ENCODE measurements at places on chromosomes 16 and 17.

DNA sequence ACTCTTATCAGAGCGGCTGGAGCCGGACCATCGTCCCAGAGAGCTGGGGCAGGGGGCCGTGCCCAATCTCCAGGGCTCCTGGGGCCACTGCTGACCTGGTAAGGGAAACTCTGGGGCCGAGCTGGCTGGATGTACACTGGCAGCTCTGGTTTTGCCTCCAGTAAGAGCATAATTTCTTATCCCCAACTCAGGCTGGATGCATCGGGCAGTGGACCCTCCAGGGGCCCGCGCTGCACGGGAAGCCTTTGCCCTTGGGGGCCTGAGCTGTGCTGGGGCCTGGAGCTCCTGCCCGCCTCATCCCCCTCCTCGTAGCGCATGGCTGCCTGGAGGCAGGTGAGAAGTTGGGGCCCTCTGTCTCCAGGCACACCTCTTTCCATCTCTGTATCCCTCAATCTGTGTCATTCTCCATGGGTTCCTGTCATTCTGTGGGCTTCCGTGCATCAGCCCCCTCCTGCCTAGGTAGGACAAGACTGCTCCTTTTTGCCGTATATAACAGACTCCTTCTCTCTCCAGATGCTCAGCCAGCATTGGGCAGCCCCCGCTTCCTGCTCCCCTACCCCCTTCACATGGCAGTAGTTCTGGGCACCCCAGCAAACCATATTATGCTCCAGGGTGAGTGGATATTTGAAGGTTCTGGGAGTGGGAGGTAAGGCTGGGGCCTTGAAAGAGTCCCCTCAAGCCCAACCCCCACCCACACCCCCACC is 9.4 kb upstream of the TMEM88 start:
- DNase-seq: no peak

- DNase-seq: peak; percentile 78
Observed at GRCh38 chr17:40615068-40615840, 32.4 kb downstream of the SMARCE1 start.

GRCh38 chr17:16178836-16179235 is 36.5 kb downstream of the NCOR1 start:
- DNase-seq: peak; percentile 11

GRCh38 chr17:36509272-36509985 is 22.9 kb downstream of the ZNHIT3 start:
- DNase-seq: no peak

DNA sequence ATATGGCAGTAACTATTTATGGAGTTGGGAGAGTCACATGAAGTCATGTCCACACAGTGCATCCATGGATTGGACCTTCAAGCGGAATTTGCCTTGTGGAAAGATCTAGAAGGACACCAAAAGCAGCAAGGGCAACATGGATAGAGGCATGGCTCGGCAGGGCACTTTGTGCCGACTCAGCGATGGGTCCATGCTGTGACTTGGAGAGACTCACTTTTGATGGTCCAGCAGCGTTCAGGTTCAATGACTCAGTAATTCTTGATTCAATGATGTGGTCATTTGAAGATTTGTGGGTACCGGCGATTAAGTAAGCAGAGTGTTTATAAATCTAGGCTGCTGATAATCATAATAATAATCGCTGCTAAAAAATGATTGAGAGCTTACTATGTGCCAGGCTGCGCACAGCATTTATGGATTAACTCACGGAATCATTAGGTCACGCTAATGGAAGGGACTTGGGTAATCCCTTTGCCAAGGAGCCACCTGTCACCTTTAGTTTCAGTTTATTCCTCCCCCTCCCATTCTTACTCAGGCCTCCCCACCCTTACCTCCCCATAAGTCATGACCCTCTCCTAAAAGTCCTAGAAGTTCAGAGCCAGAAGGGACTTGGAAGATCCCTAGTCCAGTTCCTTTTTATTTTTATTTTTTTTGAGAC is 127.5 kb upstream of the CRHR1 start:
- no peak for DNase-seq

DNA sequence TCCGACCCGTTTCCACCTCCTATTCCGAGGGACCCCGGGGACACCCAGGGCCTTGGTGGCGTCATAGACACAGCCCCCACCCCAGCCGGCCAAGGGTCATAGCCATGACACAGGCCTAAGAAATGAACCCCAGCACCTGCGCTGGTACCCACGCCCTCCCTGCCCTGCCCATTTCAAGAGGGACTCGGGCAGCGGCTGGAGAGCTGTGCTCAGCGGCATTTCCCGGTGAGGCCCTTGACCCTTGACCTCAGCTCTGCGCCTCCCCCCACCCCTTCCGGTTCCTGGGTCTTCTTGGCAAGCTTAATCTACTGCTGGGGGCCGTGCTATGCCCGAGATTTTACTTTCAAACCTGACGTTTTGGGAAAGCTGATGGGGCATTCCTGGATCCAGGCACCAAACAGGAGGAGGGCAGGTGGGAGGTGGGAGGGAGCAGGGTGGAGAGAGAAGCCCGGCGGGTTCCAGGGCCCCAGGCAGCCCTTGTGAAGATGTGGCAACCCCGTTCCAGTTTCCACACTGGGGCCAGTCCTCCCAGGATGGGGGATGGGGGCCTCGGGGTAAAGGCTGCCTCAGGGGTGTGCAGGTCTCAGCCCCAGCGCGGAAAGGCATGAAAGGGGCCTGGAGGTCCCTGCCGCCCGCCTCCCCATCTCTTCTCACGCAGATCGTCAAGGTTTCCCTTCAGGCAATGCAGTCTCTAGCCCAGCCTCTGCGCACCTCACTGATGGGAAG is at the start of gene SLC22A31:
SLC22A31 (minus strand) TSS at position 414 of the 726 bp plus-strand sequence; CDS start at position 378, 36 bp downstream.
- no peak for DNase-seq

- peak; percentile 99 for DNase-seq
Observed at GRCh38 chr17:82845163-82845807, 5.5 kb upstream of the ZNF750 start.

DNA sequence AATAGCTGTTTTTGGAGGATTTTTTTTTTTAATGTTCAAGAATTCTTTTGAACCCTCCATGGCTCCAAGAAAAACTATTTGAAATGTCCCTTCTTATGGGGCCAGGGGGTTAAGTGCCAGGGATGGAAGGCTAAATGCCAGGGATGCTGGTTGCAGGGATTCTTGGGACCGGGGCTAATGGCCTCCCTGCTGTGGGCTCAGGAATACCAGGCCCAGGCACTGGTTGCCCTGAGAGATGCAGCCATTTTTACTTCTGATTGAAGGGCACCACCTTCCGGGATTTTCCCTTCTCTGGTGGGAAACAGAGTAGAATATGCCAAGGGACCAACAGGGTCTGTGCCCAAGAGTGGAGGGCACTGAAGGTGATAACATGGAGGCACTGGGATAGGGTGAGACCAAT is 10.9 kb upstream of the KAT7 start:
- DNase-seq: no peak

DNA sequence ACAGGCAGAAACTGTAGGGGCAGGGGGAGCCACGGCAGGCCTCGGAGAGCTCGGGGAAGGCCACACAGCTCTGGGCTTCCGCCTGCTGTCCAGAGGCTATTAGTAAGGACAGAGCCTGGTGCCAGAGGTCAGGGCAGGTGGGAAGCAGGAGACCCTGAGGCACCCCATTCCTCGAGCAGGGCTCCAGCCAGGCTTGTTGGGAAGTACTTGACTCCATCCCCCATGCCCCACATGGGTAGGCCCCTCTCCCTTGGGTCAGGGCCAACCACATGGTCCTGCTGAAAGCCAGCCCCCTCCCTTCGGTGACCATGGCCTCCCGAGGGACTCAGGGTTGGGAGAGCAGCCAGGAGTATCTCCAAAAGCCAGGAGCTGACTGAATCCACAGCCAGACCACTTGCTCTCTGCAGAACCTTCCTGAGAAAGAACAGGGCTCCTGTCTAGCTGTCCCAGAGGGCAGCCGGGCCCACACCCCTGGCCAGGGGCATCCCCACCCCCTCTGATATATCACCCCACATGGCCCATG is 17.4 kb upstream of the MPRIP start:
- DNase-seq: no peak

- DNase-seq: no peak
Observed at GRCh38 chr16:87924041-87924810, 12.1 kb downstream of the CA5A start.

- DNase-seq: no peak
Observed at GRCh38 chr16:56679078-56679730, 3.1 kb upstream of the MT1X start.

DNA sequence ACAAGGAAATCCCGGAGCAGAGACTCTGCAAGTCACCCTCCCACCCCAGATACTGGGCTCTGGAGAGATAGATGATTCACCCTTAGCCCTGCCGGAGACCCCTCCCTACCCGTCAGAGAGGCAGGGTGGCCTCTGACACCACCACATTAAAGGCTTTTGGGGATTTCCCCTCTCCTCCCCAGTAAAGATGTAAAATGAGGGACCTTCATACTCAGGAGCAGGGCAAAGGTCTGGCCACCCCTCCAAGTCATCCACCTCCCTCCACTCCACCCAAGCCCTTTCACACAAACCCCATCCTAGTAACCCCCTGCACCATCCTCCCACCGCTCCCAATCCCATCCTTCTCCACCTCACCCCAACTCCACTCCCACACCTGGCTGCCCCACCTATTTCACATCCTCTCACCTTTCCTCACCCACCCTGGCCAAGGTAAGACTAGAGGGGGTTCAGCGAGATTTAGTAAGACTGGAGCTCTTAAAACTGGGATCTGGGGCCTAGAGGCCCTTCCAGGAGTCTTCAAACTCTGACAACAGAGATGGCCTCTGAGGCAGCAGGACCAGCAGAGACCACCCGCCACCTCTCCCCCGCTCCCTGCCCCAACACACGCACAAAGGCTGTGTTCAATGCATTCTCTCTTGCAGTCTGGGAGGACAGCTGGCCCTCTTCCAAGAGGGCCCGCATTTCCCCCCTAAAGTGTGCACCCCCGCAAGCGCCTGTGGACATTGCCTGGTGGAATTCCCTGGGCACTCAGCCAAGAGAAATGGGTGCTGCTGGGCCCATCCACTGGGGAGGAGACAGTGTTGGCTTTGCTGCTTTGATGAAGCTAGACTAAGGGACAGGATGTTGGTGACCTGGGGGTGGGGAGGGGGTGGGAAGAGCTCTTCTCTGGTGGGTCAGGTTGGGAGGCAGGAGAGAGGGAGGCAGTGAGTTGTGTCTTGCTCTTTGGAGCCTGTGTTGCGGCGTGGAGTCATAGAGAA is 1.1 kb downstream of the ABAT start:
- no peak for DNase-seq

GRCh38 chr17:47888293-47888692 is 7.7 kb upstream of the SP2 start:
- no peak for DNase-seq

GRCh38 chr17:82300707-82301270 is 16.6 kb downstream of the CD7 start:
- peak; percentile 79 for DNase-seq

- DNase-seq: no peak
Observed at GRCh38 chr16:11794447-11794846, 2.6 kb downstream of the ZC3H7A start.
